CD4-positive, alpha-beta T cell treated with Interleukin-4 for 4 hours (primary cell): ENCODE measurements at places on chromosomes 3 and 15.

- no peak for DNase-seq
These were observed 7.7 kb upstream of the GOLGB1 start for GRCh38 chr3:121757087-121757811.

DNA sequence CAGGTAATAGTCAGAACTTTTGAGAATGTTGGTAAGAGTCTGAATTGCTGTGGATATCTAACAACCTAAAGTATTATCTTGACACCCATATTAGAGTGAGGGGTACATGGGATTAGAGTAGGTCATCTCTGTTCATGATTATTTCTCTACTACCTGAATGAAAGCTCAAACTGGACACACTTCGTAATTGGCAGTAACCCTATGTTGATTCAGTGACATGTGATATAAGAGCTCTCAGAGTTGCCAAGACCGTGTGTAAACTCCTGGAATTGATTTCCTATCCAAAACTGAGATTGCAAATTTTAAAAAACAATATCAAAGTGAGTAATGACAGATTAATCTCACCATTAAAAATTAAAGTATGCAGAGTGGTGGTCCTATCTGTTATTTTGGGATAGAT lies 214.8 kb upstream of the ARHGEF26 start:
- DNase-seq = no peak

- DNase-seq = no peak
These were observed 609.5 kb upstream of the UBE2E2 start for GRCh38 chr3:22593638-22594037.

- DNase-seq = no peak
These were observed 975.5 kb downstream of the IGSF11 start for GRCh38 chr3:118059096-118059495.

- DNase-seq = no peak
These were observed 152.6 kb downstream of the BBX start for GRCh38 chr3:107675233-107675900.

DNA sequence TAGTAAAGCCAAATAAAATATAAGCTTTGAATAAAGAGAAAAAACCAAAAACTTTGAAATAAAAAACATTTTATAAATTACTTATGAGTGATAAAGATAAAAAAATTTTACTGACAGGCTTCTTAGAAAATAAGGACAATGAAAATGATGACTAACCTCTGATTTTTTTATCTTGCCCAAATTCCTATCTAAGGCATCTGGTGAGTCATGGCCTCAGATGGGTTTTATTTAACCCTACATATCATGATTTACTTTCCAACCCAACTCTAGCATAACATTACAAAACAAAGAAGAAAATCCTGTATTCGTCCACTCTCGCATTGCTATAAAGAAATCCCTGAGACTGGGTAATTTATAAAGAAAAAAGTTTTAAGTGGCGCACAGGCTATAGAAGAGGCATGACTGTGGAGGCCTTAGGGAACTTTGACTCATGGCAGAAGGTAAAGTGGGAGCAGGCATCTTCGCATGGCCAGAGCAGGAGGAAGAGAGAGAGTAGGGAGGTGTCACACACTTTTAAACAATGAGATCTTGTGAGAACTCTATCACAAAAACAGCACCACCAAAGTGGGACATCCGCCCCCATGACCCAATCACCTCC lies 152.1 kb downstream of the NEK10 start:
- no peak for DNase-seq

DNA sequence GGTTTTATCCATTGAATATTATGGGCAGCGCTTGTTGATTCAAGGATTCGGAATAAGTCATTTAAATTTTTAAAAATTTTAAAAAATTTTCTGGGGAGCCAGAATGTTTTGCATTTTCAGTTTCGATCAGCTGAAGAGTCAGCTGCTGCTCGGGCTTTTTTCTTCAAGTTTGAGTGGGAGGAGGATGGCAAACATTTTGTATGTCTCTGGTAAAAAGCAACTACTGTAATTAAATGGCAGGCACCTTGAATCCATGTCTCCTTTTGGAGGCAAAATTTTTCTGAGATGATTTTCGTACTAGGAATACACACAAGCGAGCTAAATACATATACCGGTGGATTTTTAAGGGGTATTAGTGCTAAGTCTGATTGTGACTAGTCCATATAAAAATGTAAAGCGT lies 612 bp downstream of the C3orf38 start:
- DNase-seq = peak; percentile 29

DNA sequence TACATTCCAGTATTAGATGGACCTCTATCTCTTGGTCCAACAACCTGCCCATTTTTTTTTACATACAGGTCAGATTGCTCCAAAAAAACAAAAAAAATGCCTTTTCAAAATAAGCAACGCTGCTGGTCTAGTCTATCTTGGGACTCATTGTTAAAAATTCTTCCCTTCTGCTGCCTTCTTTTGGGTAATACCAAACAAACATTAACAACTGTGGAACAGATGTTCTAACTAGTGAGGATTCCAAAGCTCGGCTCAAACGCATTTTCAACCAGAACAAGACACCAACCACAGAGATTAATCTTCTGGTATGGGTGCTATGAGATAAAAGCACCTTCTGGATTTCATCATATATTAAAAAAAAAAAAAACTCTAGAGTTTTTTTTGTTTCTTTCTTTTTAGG lies 24.7 kb downstream of the ARHGAP31 start:
- no peak for DNase-seq

- DNase-seq = no peak
These were observed 132.9 kb downstream of the TPRA1 start for GRCh38 chr3:127457546-127458145.

DNA sequence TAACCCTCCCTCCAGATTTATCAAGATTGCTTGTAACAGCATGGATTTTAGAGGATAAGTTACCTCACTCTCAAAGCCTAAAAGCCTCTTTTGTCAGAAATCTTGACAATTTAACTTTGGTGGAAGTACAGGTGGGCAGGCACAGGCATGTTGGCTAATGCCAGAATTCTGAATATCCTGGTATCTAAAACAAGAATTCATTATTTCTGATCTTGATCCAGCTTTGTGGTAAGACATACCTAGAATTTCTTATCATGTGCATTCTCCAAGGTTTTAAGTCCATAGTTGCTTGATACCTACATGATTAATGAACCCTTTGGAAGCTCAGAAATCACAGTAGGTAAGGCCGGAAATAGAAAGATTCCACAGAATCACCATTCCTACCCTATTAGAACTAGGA lies 109.9 kb upstream of the TTC14 start:
- no peak for DNase-seq

- DNase-seq = no peak
These were observed 82.7 kb upstream of the MBNL1 start for GRCh38 chr3:152185891-152186630.

GRCh38 chr3:58063022-58063815 lies 55.0 kb downstream of the FLNB start:
- no peak for DNase-seq

GRCh38 chr15:45611305-45611704 lies 23.5 kb upstream of the SQOR start:
- peak; percentile 17 for DNase-seq

- DNase-seq = no peak
These were observed 18.1 kb upstream of the ATP13A5 start for GRCh38 chr3:193396451-193397244.

GRCh38 chr3:78728406-78729145 lies 1039.2 kb downstream of the ROBO1 start:
- no peak for DNase-seq

- DNase-seq = no peak
These were observed 191.1 kb downstream of the KCNAB1 start for GRCh38 chr3:156311431-156311830.

DNA sequence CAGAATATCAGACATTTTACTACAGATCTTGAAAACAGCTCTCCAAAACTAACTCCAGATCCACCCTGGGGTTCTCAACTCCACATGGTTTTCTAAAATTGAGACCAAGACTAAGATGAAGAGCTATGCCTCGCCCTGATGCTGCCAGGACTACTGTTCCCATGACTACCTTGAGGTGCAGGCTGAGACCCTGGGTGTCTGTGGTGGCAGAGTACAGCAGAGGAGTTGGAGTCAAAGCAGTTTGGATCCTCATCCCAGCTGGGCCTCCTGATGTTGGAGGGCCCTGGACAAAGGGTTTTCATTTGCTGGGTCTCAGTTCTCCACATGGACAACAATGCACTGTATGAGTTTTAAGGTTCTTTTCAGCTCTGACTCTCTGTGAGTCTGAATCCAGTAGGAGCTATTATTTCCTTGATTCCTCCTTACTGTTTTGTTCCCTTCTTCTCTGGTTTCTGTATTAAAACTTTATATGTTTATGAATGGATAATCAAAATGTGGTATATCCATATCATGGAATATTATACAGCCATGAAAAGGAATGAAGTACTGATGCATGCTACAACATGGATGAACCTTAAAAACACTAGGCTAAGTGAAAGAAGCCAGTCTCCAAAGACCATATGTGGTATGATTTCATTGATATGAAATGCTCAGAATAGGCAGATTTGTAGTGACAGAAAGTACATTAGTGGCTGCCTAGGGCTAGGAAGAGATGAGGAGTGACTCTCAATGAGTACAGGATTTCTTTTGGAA lies 93.0 kb downstream of the CPN2 start:
- DNase-seq = no peak
